Neural crest cell (in vitro differentiated cells): ENCODE measurements at places on chromosomes 13 and 19.

- DNase-seq, result no peak
These were observed 25.7 kb downstream of the SLC8A2 start for GRCh38 chr19:47445937-47446402.

DNA sequence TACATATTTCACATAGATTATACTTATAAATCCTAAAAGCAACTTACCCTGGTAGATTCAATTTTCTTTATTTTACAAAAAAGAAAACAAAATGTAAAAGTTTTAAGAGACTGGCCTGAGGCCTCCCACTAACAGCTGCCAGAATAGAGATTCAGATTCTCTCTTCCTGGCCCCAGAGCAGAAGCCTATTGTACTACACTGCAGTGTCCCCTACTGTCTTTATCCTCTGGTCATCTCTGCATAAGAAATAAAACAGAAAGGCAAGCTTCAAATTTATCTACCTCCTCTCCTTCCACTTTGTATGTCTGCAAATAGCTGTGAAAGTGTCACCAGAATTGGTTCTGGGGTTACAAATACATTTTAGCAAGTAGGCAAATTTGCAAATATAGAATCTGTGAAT lies 1004.1 kb upstream of the PCDH9 start:
- DNase-seq, result no peak

DNA sequence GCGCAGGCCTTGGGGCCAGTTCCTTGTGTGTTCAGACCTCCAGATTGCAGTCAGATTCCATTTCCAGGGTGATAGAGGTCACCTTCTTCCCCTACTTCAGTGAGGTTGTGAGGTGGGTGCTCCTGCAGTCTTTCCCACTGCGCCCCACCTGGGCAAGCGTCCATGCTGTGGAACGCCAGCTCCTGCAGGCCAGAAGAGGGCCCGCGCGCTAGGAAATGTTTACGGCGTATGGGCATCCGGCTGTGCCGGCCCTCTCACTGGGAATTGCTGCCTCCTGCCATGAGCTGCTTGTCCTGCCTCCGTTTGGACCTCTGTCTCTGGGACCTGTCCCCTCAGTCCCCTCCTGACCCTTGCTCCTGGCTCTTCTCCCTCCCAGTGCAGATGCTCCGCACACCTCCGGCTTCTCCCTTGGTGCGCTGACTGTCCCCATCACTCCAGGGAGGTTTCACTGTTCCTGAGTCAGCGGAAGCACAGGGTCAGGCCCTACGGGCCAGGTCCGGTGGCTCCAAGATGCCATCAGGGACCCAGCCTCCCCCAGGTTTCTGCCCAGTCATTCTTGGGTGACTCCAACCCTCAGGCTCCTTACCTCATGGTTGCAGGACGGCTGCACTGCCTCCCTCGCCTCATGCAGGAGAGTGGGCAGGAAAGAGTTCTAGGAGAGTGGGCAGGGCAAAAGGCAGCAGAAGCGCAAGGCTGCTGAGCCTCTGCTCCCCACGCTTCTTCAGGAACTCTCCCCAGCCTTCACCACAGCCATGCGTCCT lies 56.6 kb downstream of the SMARCA4 start:
- DNase-seq, result no peak

DNA sequence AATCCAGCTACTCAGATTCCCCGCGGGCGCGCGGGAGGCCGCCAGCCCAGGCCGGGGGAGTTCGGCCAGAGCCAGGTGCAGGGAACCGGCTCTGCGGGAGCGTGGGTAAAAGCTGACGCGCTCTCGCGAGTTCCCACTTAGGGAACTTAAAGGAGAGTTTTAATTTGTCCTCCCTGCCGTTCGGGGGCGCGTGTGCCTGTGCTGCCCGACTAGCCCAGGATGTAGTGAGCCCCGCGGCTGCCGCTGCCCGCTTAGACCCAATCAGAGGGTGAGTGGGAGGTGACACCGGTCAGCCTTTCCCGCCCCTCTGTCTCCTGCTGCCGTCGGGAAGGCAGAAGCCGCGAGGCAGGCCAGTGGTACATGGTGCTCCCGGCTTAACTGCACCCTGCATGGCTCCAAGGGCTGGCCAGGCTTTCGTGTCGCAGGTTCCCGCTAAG lies 36.0 kb upstream of the NEK3 start:
- no peak for DNase-seq

- no peak for DNase-seq
These were observed 16.8 kb downstream of the PHF11 start for GRCh38 chr13:49512578-49512977.
